ENCODE measurements at places on chromosomes 6 and 20.

GRCh38 chr6:159817951-159818739, 18.1 kb downstream of the PNLDC1 start:
- no peak for DNase-seq

DNA sequence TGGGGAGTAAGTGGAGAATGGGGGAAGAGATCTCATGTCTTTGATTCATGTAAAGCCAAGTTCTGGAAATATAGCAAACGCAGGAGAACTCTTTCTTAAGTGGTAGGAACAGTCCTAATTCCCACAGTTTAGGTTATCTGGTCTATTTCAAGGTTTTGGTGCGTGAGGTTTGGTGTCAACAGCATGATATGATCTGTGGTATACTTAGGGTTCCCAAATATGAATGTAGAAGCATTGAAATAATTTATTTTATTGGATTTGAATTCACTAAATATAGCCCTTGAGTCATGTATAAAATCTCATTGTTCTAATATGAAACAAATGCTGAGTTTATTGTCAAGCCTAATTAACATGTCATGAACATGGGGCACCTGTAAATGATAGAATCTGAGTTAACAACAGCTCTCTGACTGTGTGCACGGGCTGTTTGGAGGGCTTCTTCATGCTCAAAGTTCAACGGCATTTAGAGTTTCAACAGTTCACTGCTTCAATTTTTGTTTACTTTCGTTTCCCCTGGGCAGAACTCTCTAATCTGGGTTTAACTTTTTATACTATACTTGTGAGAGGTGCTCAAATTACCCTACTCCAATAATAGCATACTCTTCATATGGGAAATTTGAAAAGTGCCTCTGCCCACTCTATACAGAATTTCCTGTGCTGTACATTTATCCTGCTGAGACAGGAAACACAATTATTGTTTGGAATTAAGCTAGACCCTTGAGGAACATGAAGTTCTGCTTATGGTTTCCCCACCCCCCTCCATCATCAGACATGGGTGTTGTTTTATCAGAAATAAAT, 236.3 kb upstream of the ZNF217 start:
- peak; percentile 71 for DNase-seq

GRCh38 chr6:37638414-37639341, 59.0 kb downstream of the MDGA1 start:
- DNase-seq, result peak; percentile 32

GRCh38 chr6:22078802-22079545, 217.9 kb downstream of the PRL start:
- DNase-seq, result no peak

DNA sequence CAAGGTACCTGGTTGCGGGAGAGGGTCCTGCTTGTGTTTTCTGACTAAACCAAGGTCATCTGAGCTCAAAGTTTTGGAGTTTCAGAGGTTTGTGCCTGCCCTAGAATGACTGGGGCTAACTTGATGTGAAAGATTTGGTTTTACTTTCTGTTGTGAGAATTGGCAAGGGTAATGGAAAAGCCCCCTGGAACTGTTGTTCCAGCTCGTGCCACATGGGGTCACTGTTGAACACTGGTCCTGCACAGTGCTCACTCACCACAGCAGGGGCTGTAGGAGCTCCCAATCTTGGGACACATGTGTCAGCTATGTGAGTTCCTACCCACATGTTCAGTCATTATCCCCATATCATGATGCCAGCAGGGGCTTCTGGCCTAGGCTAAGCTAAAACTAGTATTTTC, 6.5 kb downstream of the TGM6 start:
- peak; percentile 41 for DNase-seq

DNA sequence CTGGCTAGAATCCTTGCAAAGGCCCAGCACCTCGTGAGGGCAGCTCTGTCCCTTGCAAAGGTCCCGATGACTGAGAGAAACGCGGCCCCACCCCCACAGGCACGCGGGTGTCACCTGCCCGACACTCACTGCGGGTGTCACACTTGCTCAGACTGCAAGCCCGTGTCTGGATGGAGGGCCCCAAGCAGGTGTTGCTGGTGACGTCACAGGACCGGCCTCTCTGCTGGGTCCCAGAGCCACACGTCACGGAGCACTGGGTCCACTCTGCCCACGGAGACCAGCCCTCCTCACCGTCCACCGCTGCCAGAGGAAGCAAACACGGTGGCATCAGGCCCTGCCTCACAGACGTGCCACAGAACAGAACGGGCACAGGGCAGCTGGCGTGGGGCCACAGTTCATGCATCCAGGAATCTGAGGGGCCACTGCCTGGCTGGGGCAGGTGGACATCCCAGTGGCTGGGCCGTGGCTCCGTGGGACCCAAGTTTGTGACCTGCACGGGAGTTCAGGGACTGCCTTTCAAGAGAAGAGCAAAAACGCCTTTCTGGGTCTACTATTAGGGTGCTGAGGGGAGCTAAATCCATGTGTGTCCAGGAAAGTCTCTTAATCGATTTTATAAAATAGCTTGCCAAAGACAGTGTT, 16.0 kb downstream of the THBS2 start:
- no peak for DNase-seq

- peak; percentile 97 for DNase-seq
Observed at GRCh38 chr20:36848078-36848660, 27.8 kb upstream of the TLDC2 start.

DNA sequence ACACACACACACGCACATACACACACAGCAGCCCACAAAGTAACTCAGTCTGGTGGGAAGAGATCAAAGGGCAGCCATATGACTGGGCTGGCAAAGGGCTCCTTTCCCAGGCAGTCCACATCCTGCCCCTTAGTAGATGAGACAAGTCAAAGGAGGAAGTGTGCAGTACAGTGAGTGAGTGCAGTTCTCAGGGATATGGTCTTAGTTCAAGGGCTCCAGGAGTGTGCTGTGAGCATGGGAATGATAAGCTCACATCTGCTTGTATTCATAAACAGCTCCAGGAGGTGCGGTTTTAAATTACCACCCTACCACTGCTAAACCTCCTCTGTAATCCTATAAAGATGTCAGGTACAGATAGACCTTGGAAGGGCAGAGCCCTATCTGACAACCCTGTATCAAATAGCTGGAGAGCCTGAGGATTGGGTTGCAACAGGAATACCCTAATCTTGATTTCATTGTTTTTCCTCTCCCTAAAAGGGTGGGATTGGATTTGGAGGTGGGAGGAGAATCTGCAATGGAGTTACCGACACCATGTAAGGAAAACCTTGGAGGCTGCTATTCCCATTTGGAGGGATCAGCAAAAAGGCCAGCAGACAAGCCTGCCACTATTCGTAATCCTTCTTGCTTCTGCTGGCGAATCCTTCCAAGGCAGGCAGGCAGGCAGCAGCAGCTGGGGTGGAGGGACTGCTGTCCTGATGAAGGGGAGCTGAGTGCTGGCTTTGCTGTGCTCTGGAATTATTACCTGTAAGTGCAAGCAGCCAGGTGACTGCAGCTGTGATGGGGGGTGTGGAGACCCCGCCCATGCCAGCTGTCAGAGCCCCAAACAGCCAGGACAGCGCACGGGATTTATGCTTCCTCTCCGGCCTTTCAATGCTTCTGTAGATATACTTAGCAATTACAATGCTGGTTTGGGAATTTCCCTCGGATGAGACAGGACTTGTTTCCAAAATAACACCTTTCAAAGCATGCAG, 342.7 kb downstream of the PRL start:
- peak; percentile 35 for DNase-seq

GRCh38 chr20:22402550-22402949, 181.8 kb downstream of the FOXA2 start:
- no peak for DNase-seq

DNA sequence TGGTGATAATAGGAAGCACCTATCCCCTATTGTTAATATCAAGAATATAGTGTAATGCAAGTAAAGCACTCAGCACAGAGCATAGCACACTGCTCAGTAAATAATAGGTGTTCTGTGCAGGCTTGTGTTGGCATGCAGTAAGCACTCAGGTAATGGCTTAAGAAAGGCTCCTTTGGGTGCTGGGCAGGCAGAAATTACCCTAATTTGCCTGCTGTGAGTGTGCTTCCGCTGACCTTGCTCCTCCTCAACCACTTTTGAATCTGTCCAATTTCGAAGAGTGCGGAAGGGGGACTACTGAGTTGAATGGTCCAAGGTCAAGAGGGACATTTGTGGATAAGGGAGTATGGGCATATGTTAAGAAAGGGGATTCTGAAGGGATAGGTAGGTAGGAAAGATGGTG, 15.4 kb downstream of the SRSF3 start:
- DNase-seq, result no peak

DNA sequence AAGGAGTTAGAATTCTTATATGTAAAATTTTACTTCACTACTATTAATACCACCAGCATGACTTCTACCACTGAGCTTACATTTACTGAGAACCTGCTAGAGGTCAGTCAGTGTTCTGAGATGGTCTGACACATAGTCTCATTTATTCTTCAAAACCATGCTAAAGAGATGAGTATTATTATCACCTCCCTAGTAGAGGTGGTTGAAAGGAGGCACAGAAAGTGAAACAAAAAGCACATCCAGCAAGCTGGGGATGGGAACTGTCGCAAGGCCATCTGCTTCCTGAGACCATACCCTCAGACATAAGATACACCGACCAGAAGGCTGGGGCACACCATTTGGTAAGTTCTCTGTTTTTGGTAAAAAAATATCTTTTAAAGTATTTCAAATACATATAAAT, 137.7 kb downstream of the INSM1 start:
- no peak for DNase-seq

GRCh38 chr6:130600880-130601341, 226.3 kb upstream of the SMLR1 start:
- DNase-seq, result peak; percentile 94

DNA sequence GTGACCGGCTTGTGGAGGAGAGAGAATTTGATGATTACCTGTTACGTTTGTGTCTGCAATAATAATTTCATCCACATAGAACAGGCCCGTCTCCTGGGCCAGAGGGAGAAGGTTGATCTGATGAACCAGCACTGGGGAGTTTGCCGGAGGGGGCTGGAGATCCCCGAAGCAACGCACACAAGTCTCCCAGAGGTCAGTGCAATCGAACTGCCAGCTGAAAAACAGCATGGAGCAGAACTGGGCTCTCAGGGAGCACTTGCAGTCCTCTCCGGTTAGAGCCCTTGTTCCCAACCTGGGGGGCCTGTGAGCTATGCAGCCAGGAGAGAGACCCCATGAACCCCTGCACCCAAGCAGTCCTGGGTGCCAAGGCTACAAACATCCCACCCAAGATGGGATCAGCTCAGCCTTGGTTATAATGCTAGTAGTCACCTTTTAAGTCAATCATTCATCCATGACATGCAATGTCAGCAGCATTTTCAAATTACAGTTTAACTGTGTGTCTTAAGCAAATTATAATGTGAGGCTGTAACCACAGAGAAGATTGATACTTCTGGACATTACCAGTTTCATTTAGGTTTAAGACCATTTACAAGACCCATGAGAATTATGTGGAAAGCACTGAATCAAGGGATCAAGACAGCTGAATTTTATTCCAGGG, 34.2 kb downstream of the PKHD1 start:
- DNase-seq, result no peak

GRCh38 chr6:31368461-31368860, 11.5 kb upstream of the HLA-B start:
- no peak for DNase-seq

DNA sequence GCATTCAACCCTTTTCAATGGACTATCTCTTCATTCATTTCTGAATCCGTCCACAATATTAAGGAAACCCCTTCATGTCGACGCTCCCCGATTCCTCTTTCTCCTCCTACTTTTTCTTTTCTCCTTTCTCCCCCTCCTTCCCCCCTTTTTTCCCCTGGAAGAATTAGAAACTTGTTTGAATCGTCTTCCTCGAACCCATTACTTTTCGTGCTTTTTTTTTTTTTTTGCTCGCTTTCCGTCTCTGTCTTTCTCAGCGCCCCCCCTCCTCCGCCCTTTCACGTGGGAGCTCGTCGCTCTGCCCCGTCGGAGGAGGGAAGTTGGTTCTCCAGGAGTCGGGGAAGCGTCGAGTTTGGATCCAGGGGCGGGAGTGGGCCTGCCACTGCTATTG, 2.3 kb upstream of the NKX2-2 start:
- no peak for DNase-seq

DNA sequence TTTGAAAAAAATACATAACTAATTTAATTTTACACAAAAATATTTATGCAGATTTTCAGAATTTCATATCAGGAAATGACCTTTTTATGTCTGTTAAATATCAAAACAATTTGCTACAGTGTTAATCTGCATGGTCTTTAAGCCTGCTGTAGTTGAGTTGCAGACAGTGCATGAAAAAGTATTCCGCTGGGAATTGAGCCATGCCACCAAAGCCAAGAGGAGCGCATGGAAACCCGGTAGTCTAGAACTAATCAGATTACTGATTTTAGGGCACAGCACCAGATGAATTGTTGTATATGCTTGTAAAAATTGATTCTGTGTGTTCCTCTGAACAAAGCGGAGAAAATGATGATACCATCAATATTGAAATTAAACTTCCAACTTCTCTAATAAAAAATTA, 34.3 kb upstream of the LAMP5 start:
- no peak for DNase-seq

Measured in fibroblast of skin of back (primary cell).